Stromal cell of bone marrow (primary cell): ENCODE measurements at places on chromosomes 13 and 19.

DNA sequence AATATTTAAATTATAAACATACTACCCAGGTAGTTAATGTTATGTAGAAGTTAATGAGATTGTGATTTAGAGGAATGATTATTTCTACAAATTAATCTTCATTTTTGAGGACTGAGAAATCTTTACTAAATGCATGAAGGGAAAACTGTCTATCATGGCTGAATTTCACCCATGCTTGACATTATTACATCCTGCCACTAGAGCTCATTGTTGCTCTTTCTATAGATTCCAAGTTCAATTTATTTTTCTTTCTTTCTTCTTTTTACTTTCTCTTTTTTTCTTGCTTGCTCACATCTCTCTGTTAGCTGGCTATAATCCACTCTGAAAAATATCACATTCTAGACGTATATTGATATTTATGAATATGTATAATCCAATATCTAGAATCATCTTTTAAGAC, 505.0 kb upstream of the KLHL1 start:
- no peak for DNase-seq

GRCh38 chr19:5625641-5626040, 2.8 kb downstream of the SAFB start:
- DNase-seq: no peak

DNA sequence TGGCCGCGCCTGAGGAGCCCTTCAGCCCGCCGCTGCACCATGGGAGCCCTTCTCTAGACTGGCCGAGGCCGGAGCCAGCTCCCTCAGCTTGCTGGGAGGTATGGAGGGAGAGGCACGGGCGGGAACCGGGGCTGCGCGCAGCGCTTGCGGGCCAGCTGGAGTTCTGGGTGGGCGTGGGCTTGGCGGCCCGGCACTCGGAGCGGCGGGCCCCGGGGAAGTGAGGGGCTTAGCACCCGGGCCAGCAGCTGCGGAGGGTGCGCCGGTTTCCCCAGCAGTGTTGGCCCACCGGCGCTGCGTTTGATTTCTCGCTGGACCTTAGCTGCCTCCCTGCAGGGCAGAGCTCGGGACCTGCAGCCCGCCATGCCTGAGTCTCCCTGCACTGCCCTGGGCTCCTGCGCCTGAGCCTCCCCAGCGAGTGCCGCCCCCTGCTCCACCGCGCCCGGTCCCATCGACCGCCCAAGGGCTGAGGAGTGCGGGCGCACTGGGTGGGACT, 1890.0 kb upstream of the PCDH20 start:
- DNase-seq: no peak

DNA sequence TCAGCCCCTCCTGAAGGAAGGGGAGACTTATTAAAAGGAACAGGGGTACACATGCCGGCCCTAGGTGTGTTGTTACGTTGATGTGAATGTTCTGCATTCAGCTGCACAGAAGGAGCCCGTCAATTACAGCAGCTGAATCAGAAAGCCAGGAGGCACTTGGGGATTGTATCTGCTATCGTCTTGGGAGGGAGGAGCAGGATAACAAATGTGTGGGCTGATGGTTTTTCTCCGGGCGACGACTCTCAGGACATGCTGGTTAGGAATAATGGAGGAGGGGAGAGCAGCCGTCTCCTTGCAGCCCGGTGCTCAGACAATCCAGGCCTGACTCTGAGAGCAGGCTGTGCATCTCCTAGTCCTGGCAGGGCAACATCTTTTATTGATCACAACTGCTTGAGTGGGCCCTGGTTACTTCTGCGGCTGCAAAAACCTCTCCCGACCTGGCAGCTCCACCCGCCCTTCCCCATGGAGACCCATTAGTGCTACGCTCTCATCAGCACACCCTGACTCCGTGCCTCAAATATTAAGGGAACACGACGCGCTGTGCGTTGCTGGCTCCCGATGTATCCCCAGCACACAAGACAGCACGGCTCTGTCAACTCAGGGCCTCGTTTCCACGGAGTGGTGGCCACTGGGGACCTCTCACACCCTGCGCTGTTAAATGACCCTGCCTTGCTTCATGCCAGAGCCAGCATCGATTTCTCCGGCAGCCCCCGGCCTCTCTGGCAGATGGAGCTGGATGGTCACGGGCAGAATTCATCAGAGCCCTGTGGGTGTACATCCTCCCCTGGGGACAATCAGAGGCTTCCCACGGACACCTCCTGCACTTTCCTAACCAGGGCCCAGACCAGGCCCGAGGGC, 25.3 kb downstream of the PEPD start:
- DNase-seq: no peak

GRCh38 chr19:44948763-44949374, 3.0 kb downstream of the APOC2 start:
- DNase-seq: no peak
